ENCODE measurements at places on chromosomes 6 and 20. TPM values are rescaled to one million over a fixed set of nuclear protein-coding genes. Genes with fewer than 3 reads are reported as not detected.

Gene TREML2
- total RNA-seq, result not detected

Gene ARMH2
- total RNA-seq, result not detected

Gene TGM3
- total RNA-seq, result not detected

Gene HCRTR2
- not detected for total RNA-seq

Gene PTK6
- total RNA-seq, result not detected

Gene FAM209B
- total RNA-seq, result not detected

Gene TSPO2
- not detected for total RNA-seq

Gene HACE1
- 9.1 TPM for total RNA-seq

Gene RAET1E
- not detected for total RNA-seq

Gene SLC25A27
- total RNA-seq, result 2.0 TPM

Gene HLA-DOB
- total RNA-seq, result 2.2 TPM

Gene CDSN
- not detected for total RNA-seq

Gene MUC22
- total RNA-seq, result not detected

Gene RPP40
- total RNA-seq, result 9.8 TPM

Gene KCNK15
- 1.5 TPM for total RNA-seq
